ENCODE measurements at places on chromosomes 5 and 9.

DNA sequence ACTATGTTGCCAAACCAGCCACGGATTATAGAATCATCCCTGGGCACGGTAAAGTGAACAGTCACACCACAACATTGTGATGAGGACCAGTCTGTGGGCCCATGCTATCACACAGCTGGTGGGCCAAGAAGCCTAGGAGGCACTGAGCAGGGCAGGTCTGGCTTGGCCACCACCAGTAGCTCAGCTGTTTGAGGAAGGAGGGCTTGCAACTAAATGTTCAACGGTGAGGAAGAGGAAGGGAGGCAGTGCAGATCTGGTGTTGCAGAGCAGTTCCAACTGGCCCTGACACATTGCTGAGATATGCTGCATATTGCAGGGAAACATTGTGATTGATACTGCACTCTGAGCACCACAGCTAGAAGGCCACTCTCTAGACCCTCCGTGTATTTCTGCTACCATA lies 77.9 kb upstream of the ATG10 start:
- no peak for DNase-seq

DNA sequence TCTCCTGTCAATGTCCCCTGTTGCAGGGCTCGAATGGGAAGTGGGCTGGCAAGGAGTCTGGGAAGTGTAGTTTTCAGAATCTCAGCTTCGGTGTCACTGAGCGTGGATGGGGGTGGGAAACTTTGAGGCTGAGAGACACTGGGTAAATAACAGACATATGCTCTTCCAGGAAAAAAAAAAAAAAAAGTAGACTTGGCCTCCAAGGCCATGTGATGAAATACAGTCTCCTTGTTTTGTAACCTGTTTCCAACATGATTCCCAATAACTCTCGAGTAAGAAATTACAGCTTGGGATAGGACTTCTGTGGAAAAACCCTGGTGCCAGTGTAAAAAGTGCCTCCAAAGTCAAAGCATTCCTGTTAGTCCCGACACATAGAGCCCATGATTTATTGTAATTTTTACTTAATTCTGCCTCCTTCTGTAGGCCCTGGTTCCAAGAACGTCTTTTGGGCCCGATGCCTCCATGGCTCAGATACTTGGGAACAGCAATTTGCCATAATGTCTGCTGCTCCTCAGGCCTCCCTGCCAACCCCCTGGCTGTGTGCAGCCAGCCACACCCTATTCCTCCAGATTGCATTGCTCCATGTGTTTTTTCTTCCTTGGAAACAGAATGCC lies 119.5 kb upstream of the TNC start:
- no peak for DNase-seq

- no peak for DNase-seq
These were observed 60.4 kb upstream of the SMIM23 start for GRCh38 chr5:171725205-171725601.

DNA sequence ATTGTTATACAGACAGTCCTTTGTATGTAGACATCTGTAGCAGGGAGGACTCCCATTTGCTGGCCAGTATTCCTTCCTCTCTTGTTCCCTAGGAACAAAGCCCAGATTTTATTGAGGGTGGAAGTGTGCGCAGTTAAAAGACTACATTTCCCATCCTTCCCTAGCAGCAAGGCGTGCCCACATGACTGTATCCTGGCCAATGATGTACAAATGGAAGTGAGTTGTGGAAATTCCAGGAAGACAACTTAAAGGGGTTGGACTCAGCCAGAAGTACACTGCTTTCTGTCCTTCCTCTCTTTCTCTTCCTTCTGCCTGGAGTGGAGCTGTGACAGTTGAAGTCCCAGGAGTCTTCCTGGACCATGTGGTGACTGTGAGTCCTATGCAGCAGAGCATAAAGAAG lies 89.0 kb downstream of the HRH2 start:
- no peak for DNase-seq

GRCh38 chr5:169095410-169095960 lies 205.5 kb downstream of the SLIT3 start:
- no peak for DNase-seq

DNA sequence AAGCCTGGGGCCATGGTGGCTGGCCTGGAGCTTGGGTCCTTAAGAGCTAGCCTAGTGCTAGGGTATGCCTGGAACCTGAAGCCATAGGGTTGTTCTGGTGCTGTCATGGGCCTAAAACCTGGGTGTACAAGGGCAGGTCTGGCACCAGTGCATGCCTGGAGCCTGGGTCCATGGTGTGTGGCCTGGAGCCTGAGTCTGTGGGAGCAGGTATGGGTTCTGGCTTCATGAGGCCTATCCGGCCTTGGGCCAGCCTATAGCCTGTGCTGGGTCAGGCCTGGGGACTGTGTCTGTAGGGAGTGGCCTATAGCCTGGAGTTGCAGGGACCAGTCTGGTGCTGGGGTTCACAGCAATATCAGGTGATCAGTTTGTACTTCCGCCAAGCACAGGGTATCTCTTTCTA lies 347.2 kb upstream of the MEF2C start:
- no peak for DNase-seq

- no peak for DNase-seq
These were observed 123.2 kb upstream of the KIF2A start for GRCh38 chr5:62182802-62183201.

DNA sequence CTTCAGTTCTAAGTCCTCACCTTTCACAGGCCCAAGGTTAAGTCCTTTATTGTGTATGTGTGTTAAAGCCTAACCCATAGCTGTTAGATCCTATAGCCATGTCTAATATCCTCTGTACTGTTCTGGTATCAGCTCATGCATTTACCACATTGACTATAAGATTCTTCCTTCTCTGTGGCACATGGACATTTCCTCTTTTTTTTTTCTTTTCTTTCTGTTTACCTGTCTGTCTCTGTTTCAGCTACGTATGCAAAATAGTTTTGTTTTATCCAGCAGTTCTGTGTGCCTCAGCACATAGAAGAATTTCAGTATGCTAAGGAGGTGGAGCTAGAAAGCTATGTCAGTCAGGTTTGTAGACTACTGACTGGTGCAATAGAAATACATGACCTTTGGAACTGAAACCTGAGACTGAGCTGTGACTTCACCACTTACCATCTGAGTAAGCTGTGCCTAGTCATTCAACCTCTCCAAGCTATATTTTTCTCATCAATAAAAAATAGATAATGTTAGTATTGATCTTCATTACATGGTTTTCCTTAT lies 155.6 kb upstream of the VLDLR start:
- DNase-seq, result no peak

DNA sequence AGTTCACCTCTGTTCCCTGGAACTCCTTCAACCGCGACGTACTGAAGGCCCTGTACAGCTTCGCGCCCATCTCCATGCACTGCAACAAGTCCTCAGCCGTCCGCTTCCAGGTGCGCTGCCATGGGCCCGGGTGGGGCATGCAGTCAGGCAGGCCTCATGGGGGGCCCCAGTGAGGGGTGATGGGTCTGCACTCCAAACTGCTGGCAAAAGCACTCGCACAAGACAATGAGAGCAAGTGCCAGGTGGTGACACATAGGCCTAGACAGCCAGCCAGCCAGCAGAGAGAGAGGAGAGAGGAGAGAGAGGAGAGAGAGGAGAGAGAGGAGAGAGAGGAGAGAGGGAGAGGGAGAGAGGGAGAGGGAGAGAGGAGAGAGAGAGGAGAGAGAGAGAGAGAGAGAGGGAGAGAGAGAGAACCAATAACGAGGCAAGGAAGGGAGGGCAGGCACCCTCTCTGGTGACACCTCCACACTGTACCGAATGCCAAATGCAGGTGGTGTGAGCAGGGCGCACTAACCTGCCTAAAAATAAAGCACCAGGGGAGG lies 21.0 kb downstream of the DBH start:
- no peak for DNase-seq

DNA sequence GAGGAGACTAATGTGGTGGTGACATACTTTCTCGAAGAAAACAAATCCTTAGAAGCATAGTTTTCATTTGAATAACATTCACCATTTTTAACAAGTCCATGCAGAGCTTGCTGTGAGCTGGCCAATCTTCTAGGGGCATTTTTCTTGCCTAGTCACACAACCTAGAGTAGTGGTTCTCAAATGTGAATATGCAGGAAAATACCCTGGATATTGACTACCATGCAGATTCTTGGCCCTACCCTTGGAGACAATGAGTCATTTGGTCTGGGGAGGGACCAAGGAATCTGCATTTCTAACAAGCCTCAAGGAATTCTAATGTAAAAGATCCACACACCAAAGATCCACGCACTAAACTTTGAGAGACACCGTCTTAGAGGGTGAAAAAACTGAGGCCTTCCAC lies 23.5 kb downstream of the GDNF start:
- DNase-seq, result no peak

DNA sequence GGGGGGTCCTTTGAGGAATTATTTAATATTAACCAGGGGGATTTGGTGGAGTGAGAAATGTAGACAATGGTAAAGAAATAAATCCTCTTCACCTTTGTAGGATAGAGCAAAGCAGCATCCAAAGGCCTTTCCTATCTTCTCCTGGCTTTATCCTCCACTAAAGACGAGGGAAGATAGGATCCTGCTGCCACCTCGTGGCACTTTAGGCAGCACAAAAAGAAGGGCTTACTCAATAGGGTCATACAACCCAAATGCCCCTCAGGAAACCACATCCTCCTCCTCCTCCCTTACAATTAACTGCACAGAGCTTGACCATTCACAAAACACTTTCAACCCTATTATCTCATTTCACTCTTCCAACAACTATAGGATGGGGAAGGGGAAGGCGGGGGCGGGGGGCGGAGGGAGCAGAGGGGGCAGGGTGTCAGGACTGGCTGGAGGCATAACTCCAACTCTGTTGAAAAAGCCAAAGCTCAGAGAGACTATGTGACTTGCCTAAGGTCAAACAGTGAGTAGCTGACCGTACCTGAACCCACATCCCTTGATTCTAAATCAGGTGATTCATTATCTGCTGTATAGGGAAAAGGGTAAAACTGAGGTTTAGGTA lies 45.4 kb upstream of the MYOT start:
- DNase-seq, result no peak

GRCh38 chr9:113989017-113989713 lies 88.9 kb downstream of the AMBP start:
- DNase-seq, result no peak

- no peak for DNase-seq
These were observed 14.7 kb upstream of the CCIN start for GRCh38 chr9:36154331-36154952.

DNA sequence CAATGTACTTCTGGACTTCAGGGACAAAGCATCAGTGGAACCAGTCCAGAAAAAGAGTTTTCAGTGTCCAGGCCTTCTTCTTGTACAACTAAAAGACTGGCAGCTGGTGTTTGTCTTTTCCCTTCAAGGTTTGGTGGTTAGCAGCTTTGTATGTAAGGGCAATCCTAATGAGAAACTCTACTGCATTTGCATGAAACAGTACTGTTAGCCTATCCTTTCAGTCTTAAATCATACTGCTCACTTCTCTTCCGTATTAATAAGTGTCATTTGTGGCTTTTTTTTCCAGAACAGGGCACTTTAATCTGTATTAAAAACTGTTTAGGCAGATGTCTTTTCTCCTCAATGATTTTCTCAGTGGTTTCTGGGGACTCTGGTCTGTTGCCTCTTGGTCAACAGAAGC lies 48.9 kb downstream of the FAM174A start:
- no peak for DNase-seq

- DNase-seq, result no peak
These were observed 111.1 kb upstream of the PRDM9 start for GRCh38 chr5:23396346-23396745.

- DNase-seq, result no peak
These were observed 58.4 kb upstream of the NUDT12 start for GRCh38 chr5:103620851-103621547.

DNA sequence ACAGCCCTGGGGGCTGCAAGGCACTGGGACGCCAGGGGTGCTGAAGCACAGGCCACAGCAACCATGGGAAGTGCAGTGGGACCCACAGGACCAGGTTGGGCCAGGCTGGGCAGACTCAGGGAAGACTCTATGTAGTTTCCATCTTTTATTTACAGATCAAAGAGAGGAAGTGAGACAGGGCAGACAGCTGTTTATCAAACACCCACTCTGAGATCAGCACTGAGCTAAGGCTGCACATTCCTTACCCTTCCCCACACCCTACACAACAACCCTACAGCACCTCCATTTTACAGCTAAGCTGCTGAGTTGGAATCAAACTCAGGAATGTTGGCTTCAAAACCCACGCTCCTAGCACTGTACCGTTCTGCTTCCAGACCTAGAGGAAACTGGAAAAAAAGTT lies 19.8 kb downstream of the BARHL1 start:
- no peak for DNase-seq

- DNase-seq, result no peak
These were observed 77.8 kb downstream of the ZCCHC7 start for GRCh38 chr9:37198039-37198729.

DNA sequence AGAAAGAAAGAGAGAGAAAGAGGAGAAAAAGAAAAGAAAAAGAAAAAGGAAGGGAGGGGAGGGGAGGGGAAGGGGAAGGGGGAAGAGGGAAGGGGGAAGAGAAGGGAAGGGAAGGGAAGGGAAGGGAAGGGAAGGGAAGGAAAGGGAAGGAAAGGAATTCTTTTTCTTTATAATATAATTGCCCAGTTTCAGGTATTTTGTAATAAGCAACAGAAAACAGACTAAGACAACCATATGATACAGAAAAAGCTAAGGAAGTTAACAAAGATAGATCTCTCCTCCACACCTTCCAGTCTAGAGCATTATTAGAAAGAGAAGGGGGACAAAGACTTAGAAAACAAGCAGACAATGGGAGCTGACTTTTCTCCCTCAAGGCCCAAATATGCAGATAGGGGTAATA lies 31.0 kb downstream of the MEIKIN start:
- no peak for DNase-seq

DNA sequence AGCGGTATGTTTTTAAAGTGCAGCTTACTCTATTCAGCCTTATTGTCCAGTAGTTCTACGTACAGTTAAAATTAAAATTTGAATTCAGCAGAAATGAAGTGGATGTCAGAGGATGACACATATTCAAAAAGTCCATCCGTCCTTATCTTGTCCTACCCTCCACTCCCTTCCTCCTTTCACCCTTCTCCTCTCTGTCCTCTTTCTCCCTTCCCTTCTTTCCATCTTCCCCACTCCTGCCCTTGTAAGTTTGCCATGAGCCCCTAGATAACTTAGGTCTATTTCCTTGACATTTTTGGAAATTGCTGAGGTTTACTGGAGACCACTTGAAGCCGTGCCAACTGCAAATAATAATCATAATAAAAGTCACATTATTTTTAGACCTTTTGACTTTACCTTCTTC lies 67.6 kb downstream of the TRIO start:
- DNase-seq, result no peak

GRCh38 chr5:66796305-66797292 lies 200.4 kb downstream of the MAST4 start:
- DNase-seq, result no peak

GRCh38 chr5:106113922-106114321 lies 1556.8 kb downstream of the EFNA5 start:
- DNase-seq, result no peak

Data from stimulated activated CD8-positive, alpha-beta memory T cell treated with anti-CD3 and anti-CD28 coated beads, Interleukin-4, amount 100 ng/mL, for 48 hours (primary cell).